ENCODE measurements at places on chromosomes 3 and 15.

DNA sequence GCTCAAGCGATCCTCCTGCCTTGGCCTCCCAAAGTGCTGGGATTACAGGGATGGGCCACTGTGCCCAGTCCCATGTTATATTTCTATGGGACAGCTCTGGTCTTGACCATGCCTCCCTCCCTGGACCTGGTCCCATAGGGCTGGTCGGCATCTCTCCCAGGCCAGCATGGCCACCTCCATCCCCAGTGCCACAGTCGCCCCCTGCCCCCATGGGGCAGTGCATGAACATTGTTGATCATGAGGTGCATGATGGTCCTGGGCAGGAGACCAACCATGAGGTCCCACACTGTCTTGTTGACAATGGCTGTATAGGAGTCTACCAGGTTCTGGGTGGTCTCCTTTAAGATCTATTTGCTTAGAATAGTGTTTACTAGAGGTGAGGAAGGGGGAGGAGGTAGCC lies 6.5 kb downstream of the RPS17 start:
- DNase-seq = no peak

DNA sequence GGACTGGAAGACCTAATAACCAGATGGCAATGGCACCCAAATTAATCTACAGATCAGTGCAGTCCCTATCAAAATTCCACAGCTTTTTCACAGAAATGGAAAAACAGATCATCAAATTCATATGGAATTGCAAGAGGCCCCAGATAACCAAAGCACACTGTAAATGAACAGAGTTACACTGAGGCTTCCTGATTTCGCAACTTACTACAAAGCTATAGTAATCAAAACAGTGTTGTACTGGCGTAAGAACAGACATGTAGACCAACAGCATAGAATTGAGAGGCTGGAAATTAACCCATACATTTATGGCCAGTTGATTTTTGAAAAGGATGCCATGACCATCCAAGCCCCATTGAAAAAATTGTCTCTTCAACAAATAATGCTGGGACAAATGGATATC lies 16.2 kb downstream of the XPC start:
- no peak for DNase-seq

- no peak for DNase-seq
These were observed 275.5 kb downstream of the PDCD6IP start for GRCh38 chr3:34073961-34074360.

- no peak for DNase-seq
These were observed 41.0 kb downstream of the MEGF11 start for GRCh38 chr15:66212563-66212921.

GRCh38 chr3:75129101-75129500 lies 514.6 kb upstream of the CNTN3 start:
- DNase-seq = no peak

DNA sequence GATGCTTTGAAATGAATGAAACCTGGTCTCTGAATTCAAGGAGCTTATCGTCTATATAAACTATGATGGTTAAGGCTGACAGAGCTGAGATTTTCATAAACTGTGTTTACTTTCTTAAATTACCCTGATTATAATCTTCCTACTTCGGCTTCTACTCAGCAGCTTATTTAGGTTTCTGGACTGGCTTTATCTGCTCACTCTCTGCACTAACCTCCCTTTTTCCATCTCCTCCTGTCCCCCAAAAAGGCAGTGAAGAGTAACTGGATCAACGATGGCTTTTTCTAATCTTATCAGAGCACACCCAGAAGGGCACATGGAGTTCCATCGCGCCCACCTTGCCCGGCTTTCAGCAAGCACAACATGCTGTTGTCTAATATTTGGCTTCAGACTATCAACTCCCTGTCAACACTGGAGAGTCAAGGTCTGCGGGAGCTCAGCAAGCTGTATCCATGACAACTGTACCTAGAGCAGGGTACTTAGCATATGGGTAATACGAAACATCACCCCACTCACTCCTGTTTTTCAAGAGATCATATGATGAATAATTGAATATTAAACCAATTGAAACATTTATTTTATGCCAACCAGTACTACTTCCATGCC lies 417.3 kb downstream of the GABRB3 start:
- no peak for DNase-seq

GRCh38 chr3:197516517-197516889 lies 39.3 kb downstream of the BDH1 start:
- peak; percentile 48 for DNase-seq

GRCh38 chr15:92492551-92493115 lies 99.0 kb downstream of the ST8SIA2 start:
- DNase-seq = no peak

GRCh38 chr3:147518465-147518864 lies 109.3 kb downstream of the ZIC1 start:
- DNase-seq = no peak

- no peak for DNase-seq
These were observed 9.6 kb upstream of the BTLA start for GRCh38 chr3:112508860-112509259.

DNA sequence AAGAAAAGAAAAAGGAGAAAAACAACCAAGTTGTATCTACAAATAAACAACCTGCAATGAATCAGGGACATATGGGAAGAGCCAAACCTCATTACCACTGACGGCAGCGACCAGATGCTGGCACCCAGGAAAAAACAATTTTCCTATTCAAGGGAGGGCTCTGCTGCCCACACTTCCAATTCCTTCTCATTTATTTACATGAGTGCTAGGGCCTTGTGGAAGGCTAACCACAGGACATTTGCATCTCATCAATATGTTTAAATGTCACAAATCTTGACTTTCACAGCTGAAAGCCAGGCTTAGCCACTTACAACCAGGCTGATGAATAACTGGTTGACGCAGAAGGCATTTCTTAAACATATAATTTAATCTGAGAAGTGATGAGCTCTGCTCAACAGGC lies 36.0 kb downstream of the RFTN1 start:
- DNase-seq = no peak

GRCh38 chr3:38574411-38575278 lies 74.8 kb downstream of the SCN5A start:
- DNase-seq = no peak

GRCh38 chr3:52401021-52401420 lies 43.9 kb downstream of the SEMA3G start:
- DNase-seq = no peak

DNA sequence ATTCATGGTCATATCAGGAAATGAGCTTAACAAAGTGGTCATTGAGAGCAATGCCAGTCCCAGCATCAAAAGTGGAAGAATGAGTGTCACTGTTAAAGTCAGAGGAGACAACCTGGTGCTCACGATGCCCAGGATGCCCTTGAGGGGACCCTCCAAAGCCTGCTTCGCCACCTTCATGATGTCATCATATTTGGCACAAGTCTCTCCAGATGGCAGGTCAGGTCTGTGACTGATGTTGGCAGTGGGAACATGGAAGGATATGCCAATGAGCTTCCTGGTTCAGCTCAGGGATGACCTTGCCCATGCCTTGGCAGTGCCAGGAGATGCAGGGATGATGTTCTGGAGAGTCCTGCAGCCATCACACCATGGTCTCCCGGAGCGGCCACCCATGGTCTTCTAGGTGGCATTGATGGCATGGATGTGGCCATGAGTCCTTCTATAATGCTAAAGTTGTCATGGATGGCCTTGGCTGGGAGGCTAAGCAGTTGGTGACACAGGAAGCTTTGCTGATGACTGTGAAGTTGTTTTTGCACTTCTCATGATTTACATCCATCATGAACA lies 344.9 kb downstream of the SLC9A9 start:
- DNase-seq = no peak

- DNase-seq = no peak
These were observed 4.3 kb downstream of the RBP1 start for GRCh38 chr3:139534992-139535879.

DNA sequence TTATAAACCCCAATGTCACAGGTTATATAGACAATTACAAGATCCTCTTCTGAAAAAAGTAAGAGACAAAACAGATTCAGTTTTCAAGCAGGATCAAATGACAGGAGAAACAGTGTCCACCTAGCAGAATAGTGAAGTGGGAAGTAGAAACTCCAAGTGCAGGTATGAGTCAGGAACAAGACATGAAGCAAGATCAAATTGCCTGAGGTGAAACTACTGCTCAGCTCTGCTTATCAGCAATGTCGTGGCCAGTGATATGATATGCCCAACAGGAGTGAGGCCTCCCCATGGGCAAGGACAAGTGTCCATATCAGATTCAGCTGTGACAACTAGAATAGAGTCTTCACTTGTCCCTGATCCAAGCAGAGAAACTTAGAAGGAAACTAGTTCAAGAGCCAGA lies 100.0 kb downstream of the ZMAT3 start:
- DNase-seq = no peak

- DNase-seq = no peak
These were observed 17.9 kb downstream of the LPP start for GRCh38 chr3:188171682-188172467.

GRCh38 chr3:9951126-9951525 lies 1.1 kb downstream of the PRRT3 start:
- DNase-seq = no peak

- no peak for DNase-seq
These were observed 127.0 kb downstream of the EPHB1 start for GRCh38 chr3:134922101-134922500.

DNA sequence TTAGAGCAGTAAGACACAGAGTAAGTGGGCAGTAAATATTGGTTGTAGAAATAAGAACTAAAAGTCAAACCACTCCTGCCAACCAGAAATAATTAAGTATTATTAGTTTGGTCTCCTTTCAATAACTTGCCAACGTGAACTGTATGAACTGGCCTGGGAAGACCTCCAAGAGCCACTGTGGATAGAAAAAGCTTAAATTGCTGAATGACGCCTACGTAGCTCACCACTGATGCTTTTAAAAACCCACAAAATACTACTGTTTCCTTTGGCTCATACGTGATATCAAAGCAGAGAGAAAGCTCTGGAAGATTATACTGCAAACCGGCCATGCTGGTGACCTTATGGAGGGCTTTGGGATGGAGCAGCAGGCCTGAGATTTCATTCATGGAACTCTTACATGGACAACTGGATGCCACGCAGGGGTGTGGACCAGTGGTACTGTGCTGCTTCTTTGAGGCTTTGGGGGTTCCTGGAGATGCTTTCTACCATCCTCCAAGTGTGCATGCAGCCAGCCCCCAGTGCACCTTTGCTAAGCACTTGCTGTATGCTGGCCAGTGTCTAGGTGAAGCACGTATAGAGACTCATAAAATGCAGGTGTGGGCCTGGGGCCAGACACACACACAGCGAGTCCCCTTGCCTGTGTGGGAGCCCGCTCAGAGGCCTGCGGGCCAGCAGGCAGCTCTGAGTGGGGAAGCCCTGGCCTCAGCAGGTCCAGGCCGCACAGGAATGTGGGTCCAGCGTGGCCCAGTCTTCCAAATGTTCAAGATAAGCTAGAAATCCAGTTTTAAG lies 66.8 kb downstream of the ABTB1 start:
- no peak for DNase-seq

GRCh38 chr3:136734382-136735070 lies 17.7 kb downstream of the STAG1 start:
- DNase-seq = no peak

- no peak for DNase-seq
These were observed 99.1 kb downstream of the LARS2 start for GRCh38 chr3:45487508-45487907.

GRCh38 chr15:34608517-34608916 lies 25.1 kb upstream of the GOLGA8B start:
- DNase-seq = no peak

GRCh38 chr3:59460068-59460467 lies 410.2 kb upstream of the CFAP20DC start:
- DNase-seq = no peak

GRCh38 chr3:195544230-195544536 lies 1.1 kb upstream of the PPP1R2 start:
- no peak for DNase-seq

- DNase-seq = no peak
These were observed 644.2 kb downstream of the ROBO2 start for GRCh38 chr3:77684115-77684514.

- no peak for DNase-seq
These were observed 72.7 kb downstream of the FBLN2 start for GRCh38 chr3:13621381-13622221.

- peak; percentile 57 for DNase-seq
These were observed 82.2 kb upstream of the SLC25A26 start for GRCh38 chr3:66138336-66139313.

DNA sequence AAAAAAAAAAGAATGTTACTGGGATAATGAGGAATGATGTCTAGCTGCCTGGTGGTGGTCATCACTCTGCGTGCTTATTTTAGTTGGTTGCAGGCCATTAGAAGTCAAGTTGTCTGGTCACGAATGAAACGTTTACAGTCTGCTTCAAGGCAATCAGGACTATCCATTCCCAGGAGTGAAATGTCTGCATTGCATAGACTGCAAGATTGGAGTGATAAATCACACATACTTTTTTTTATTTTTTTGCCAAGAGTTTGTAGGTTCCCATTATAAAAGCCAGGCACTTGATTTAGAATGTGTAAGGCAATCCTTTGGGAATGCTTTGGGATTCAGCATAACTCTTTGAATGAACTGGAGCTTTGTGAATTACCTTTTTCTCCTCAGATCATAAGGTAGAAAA lies 132.3 kb downstream of the STAC start:
- no peak for DNase-seq

DNA sequence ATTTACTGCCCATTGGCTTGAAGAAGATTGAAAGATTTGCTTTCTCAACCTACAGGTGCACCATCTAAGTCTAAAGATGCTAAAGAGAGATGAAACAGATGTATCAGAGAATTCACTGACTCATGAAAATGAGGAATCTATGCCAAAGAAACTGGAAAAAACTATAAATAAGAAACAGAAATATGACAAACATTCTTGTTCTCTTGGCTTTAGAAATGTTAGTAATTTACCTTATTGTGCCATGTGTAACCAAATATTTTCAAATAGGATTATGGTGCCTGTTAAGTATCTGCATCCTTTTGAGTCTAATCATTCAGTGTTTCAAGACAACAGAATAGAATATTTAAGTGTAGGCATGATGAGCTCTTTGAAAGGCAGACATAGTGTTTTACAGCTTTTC lies 271.5 kb downstream of the MEX3B start:
- DNase-seq = no peak

DNA sequence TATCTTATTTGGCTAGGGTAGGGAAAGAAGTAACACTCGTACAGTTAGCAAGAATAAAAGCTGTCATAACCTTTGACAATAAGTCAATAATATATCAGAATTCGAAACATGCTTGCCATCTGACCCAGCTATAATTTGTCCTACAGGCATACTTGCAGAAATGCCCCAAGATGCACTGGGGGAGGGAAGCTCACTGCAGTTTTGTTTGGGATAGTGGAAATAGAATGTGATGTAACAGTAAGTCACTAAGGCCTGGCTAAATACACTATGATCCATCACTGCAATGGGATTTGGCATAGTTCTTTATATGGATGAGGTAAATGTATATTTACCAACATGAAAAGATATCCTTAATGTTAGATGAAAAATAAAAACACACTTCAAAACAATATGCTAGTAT lies 25.5 kb upstream of the TMOD3 start:
- DNase-seq = no peak
